ENCODE measurements at places on chromosomes 6 and 20.
A peak's percentile ranks its signal among the peaks of the same experiment; 100 is the strongest.

DNA sequence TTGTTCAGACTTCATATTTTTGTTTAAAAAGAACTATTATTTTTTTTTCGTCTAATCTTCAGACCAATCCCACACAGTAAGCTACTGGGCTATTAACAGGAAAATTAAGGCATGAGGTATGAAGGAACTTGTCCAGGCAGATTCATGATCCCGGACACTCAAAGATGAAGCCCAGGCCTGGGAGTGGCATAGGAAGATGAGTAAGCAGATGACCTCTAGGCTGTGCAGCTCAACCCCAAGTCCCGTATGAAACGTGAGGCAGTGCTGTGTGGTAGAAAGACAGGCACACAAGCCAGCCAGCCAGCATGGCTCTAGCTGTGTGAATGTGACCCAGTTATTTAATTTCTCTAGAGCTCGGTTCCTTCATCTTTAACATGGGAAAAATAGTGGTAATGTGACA, 231.9 kb downstream of the CLIC5 start:
- no peak for DNase-seq

DNA sequence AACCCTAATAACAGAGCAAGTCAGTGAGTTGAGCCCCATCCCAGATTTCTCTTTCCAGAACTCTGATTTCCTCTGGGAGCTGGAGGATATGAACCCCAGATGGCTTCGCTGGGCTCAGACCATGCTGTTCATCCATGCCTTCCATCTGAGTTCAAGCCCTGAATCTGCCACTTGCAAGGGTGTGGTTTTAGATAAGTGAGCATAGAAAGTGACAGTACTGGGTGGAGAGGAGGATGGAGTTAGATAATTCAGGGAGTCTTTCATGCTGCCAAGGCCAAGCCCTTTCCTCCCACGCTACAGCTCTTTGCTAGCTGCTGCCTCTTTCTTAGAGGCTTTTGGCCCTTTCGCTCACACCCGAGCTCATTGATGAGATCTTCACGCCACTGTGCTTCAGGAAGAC, 57.2 kb upstream of the MAFB start:
- no peak for DNase-seq

- no peak for DNase-seq
Measured at GRCh38 chr20:36425166-36425565, 116.2 kb upstream of the MYL9 start.

GRCh38 chr20:50213531-50214106, 23.0 kb downstream of the CEBPB start:
- DNase-seq = no peak

- peak; percentile 50 for DNase-seq
Measured at GRCh38 chr6:105994118-105994590, 92.0 kb upstream of the PRDM1 start.

DNA sequence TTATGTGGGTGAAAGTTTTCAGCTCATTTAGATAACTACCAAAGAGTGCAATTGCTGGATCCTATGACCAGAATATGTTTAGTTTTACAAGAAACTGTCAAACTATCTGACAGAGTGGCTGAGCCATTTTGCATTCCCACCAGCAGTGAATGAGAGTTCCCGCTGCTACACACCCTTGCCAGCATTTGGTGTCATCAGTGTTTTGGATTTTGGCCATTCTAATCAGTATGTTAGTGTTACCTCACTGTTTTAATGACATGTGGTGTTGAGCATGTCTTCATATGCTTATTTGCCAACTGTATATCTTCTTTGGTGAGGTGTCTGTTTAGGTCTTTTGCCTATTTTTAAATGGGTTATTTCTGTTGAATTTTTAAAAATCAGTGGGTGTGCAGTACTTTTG, 120.9 kb downstream of the CFAP61 start:
- DNase-seq = no peak

- DNase-seq = no peak
Measured at GRCh38 chr20:58044286-58044685, 184.2 kb downstream of the ANKRD60 start.

DNA sequence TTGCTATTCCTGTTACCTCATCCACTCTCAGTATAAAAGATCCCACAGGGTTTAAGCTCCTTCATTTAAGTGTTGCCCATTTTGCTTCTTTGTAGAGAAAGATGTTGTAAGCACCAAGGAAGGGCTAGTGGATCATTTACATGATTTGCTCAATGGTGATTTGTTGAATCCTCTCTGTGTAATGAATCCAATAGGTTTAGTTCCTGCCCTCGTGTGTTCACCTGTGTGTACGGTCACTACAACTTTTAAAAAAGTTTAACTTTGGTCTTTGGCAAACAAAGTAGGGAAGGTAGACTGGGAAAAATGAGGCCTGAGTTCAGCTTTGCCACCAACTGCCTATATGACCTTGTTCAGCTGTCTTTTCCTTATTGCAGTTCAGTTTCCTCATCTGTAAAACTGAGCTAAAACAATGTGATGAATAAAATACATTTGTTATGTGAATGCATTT, 51.5 kb downstream of the DHX35 start:
- no peak for DNase-seq

DNA sequence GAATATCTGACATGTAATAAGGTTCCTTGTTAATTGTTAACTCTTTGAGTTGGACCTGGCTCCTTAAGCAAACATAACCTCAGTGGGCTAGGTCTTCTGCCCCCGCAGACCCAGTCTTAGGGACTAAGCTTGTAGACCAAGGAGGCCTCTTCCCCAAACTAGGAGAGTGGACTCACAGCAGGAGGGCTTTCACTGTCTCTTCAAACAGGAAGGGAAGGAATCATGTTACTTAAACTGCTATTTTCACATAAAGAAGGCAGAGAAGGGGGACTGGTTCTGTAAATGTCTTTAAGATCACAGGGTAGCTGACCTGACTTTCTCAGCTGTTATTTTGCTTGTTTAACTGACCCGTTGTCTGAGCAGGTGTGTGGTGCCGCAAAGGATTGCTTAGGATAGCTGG, 34.9 kb upstream of the PRDM1 start:
- DNase-seq = no peak

DNA sequence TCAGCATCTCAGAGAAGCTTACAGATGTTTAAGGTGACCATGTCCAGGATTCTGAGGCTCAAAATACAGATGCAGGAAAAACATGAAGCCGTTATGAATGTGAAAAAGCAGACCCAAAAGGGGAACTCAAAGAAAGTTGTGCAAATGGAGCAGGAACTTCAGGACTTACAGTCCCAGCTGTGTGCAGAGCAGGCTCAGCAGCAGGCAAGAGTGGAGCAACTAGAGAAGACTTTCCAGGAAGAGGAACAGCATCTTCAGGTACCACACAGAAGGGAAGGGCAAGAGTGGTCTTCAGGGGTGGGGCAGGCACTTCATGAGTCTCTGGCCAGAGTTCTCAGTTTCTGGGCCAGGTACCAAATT, 15.2 kb downstream of the RNF8 start:
- no peak for DNase-seq
